ENCODE measurements at places on chromosomes 11 and 22. TPM values are rescaled to one million over a fixed set of nuclear protein-coding genes. Genes with fewer than 3 reads are reported as not detected.
A peak's percentile ranks its signal among the peaks of the same experiment; 100 is the strongest.

DNA sequence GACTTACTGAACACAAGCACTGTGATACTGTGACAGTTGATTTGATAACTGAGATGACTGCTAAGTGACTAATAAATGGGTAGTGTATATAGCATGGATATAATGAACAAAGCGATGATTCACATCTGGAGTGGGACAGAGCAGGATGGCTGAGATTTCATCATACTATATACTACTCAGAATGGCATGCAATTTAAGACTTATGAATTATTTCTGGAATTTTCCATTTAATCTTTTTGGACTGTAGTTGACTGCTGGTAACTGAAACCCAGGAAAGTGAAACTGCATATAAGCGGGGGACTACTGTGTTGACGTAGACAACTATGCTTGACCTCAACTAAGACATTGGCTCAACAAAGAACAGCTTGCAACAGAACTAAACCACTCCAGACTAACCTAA lies 20.0 kb upstream of the NUCB2 start:
- no peaks in the 10 kb centered on the region for H3K27me3 ChIP-seq
- H3K4me1 ChIP-seq = no peaks in the 10 kb centered on the region
- H3K27ac ChIP-seq = no peak overlapping the region
- no peaks in the 10 kb centered on the region for H3K36me3 ChIP-seq
- DNase-seq = no peak

DNA sequence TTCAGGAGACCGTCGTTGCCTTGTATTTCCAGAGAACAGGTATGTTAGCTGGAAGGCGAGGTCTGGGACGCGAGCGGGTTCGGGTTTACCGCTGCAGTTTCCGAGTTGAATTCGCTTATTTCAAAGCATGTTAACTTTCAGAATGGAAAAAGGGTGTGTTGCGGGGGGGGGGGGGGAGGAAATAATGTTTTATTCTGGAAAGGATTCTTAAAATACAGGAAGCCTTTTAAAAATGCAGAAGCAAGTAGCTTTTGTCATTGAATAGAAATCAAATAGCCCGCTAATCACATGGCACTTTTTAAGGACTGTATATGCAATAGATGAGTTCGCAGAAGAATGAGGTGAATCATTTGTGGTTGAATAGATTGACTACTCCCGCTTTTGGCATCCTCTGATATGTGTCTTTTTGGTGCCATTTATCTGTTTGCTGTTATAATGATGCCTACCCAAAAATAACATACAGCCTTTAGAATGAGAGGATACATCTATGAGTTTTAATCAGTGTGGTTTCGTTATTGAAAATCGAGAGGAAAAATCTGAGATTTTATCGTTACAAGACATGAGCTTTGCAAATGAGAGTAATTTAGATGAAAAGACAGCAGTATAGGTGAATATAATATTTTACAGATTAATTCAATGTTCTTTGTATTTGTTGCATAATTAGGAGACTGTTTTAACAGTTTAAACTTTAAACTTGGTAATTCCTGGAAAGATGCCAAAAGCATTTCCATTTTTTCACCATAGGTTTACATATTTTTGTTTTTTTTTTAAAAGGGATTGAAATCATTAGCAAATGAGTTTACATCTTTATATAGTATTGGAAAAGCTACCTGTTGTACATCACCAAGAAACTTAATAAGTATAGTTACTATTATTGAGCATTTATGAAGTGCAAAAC lies 1.7 kb downstream of the PDE3B start:
- H3K27me3 ChIP-seq = no peaks in the 10 kb centered on the region
- no peak for DNase-seq

DNA sequence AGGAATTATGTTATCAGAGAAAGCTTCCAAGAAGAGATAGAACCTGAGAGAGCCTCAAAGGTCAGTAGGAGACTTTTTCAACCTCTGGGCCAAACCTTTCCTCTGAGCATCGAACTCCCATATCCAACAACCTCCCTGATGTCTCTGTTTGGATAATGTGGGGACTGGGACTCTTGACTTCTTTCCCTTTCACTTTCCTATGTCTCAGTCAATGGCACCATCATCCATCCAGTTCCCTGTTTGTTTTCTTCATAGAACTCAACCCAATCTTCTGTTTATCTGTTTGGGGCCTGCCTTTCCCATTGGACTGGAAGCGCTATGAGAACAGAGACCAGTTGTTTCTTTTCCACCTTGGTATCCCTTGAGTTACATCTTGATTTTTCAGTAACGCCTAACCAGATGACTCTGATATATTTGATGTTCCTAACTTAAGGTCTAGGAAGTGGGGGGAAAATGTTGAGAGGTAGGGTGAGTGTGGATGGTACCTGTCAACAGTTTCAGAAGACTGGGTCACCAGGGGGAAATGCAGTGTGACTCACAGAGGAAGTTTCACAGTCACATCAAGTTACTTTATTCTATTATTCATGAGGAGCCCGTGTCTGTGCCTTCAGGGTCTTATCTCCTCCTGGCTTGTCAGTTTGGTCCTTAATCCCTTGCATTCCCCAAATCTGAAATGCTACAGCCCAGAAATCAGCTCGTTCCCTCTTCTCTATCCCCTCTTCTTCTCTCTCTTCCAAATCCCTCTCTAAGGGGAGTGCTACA lies 4.5 kb upstream of the KCNE3 start:
- DNase-seq = no peak
- no peaks in the 10 kb centered on the region for H3K4me1 ChIP-seq
- no peak overlapping the region for H3K4me3 ChIP-seq
- H3K27me3 ChIP-seq = no peaks in the 10 kb centered on the region
- H3K27ac ChIP-seq = no peak overlapping the region

- no peak overlapping the region for H3K27ac ChIP-seq
- H3K27me3 ChIP-seq = no peaks in the 10 kb centered on the region
- H3K4me3 ChIP-seq = no peak overlapping the region
- no peaks in the 10 kb centered on the region for H3K36me3 ChIP-seq
Measured at GRCh38 chr22:26287382-26288225, 118.3 kb downstream of the SEZ6L start.

GRCh38 chr11:101127699-101128570 lies 1.7 kb downstream of the PGR start:
- DNase-seq = peak; percentile 49
- H3K27ac ChIP-seq = peak overlapping the region; percentile 60
- no peaks in the 10 kb centered on the region for H3K4me1 ChIP-seq
- peak overlapping the region; percentile 30 for H3K4me3 ChIP-seq
- peaks cover 9% of the 10 kb centered on the region for H3K27me3 ChIP-seq
- no peaks in the 10 kb centered on the region for H3K36me3 ChIP-seq

- H3K27ac ChIP-seq = no peak overlapping the region
- no peaks in the 10 kb centered on the region for H3K4me1 ChIP-seq
- DNase-seq = no peak
- H3K4me3 ChIP-seq = no peak overlapping the region
Measured at GRCh38 chr11:13902523-13902922, 60.0 kb upstream of the SPON1 start.

- DNase-seq = peak; percentile 79
- no peaks in the 10 kb centered on the region for H3K27me3 ChIP-seq
- H3K36me3 ChIP-seq = no peaks in the 10 kb centered on the region
Measured at GRCh38 chr11:65311170-65311678, 3.4 kb upstream of the CDC42EP2 start.

GRCh38 chr22:49359076-49359475 lies 468.6 kb downstream of the BRD1 start:
- H3K4me1 ChIP-seq = no peaks in the 10 kb centered on the region
- no peaks in the 10 kb centered on the region for H3K27me3 ChIP-seq
- H3K4me3 ChIP-seq = no peak overlapping the region

NXPE4 gene
- total RNA-seq = 0.53 TPM

Data from Peyer's patch (tissue), 4 donors.